ENCODE measurements at places on chromosomes 7 and 10.
A peak's percentile ranks its signal among the peaks of the same experiment; 100 is the strongest.

- H3K27me3 ChIP-seq, result peaks cover 86% of the 10 kb centered on the region
- H3K27ac ChIP-seq, result no peak overlapping the region
- peaks cover 35% of the 10 kb centered on the region for H3K4me1 ChIP-seq
- H3K4me3 ChIP-seq, result peak overlapping the region; percentile 67
- no peaks in the 10 kb centered on the region for H3K36me3 ChIP-seq
Measured at GRCh38 chr10:101214446-101215396, 14.5 kb downstream of the LBX1 start.

- H3K27ac ChIP-seq, result peak overlapping the region; percentile 74
- H3K4me1 ChIP-seq, result peaks cover 24% of the 10 kb centered on the region
- no peaks in the 10 kb centered on the region for H3K27me3 ChIP-seq
- peaks cover 39% of the 10 kb centered on the region for H3K36me3 ChIP-seq
- H3K4me3 ChIP-seq, result no peak overlapping the region
- DNase-seq, result no peak
Measured at GRCh38 chr7:158662610-158663427, 41.8 kb downstream of the NCAPG2 start.

DNA sequence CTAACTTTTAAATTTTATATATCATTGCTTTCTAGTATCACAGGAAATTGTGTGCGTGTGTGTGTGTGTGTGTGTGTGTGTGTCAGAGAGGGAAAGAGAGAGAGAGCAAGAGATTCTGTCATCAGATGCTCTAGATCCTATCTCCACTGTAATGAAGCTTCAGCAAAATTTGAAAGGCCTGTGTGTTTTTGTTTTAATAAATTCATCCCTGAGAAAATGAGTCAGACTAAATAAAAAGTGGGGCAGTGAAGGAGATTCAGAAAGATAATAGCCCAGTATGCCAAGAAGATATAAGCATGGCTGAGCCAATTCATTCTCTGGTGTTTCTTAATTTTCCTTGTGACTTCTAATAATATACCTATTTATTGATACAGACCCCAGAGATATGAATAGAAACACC, 184.2 kb upstream of the TMEM196 start:
- no peaks in the 10 kb centered on the region for H3K27me3 ChIP-seq
- H3K27ac ChIP-seq, result peak overlapping the region; percentile 52
- no peaks in the 10 kb centered on the region for H3K4me1 ChIP-seq
- DNase-seq, result no peak

DNA sequence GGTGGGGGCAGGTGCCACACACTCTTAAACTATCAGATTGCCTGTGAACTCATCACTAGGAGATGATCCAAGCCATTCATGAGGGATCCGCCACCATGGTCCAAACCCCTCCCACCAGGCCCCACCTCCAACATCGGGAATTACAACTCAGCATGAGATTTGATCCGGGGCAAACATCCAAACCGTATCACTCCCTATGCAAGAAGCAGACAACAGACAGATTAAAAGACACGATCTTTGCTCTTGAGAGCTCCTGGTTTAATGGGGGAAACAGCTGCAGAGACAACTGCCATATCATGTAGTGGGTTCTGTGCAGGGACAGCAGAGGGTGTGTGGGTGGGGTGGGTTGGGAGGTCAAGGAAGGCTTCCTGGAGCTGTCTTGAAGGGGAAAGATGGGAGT, 123.6 kb downstream of the EMX2 start:
- H3K27me3 ChIP-seq, result no peaks in the 10 kb centered on the region
- DNase-seq, result no peak
- no peaks in the 10 kb centered on the region for H3K36me3 ChIP-seq
